Posterior cingulate gyrus (tissue), 11 donors: ENCODE measurements at places on chromosomes 1 and 21.

DNA sequence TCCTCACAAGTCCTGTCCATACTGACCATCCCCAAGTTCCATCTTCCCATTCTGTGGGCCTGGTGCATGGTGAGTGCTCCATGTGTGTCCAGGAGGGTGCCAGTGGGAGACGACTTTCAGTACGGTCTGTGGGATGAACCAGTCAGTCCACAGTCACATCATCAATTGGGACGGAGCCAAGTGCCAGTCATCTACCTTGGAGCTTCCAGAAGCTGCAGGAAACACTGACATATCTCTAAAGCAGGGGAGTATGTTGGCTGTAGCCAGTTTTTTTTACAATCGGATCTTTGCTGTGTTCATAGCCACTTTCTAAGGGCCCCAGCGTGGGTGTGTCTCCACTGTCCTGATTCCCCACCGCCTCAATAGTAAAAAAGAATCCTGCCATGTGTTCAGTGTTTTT lies 13.6 kb upstream of the TRIM17 start:
- DNase-seq, result no peak

DNA sequence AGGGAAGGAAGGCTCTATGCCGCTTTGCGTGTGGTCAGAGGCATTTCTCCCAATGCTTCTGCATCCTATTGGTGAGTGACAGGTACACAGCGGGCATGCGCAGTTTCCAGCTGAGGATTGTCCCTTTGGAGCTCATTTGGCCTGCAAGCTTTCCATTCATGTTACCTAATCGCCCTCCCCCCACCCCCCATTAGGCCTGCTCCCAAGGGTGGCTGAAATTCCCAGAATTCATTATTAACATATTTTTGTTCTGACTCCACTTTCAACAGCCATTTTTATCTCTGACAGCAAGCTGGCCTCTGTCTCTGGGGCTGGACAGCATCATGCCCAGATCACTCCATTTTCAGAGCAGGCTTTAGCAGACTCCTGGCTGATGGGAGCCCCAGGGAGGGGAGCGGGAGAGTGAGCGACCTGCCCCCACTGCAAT lies 25.6 kb downstream of the MIS18A start:
- no peak for DNase-seq

GRCh38 chr1:241518476-241519307 lies 863 bp downstream of the FH start:
- no peak for DNase-seq

- DNase-seq, result peak; percentile 80
Observed at GRCh38 chr1:230310381-230311163, 115.6 kb downstream of the PGBD5 start.

GRCh38 chr1:87392248-87393192 lies 63.8 kb downstream of the LMO4 start:
- DNase-seq, result no peak
